ENCODE measurements at places on chromosomes 5 and 9.
A peak's percentile ranks its signal among the peaks of the same experiment; 100 is the strongest.

- H3K36me3 ChIP-seq = peaks cover 15% of the 10 kb centered on the region
- H3K4me1 ChIP-seq = no peaks in the 10 kb centered on the region
- no peaks in the 10 kb centered on the region for H3K27me3 ChIP-seq
- H3K27ac ChIP-seq = no peak overlapping the region
Observed at GRCh38 chr9:96646081-96646991, 8.8 kb downstream of the PRXL2C start.

GRCh38 chr9:93681269-93682154, 105.1 kb downstream of the PHF2 start:
- H3K36me3 ChIP-seq = peaks cover 3% of the 10 kb centered on the region
- H3K4me3 ChIP-seq = no peak overlapping the region
- no peak overlapping the region for H3K27ac ChIP-seq
- peaks cover 2% of the 10 kb centered on the region for H3K27me3 ChIP-seq

DNA sequence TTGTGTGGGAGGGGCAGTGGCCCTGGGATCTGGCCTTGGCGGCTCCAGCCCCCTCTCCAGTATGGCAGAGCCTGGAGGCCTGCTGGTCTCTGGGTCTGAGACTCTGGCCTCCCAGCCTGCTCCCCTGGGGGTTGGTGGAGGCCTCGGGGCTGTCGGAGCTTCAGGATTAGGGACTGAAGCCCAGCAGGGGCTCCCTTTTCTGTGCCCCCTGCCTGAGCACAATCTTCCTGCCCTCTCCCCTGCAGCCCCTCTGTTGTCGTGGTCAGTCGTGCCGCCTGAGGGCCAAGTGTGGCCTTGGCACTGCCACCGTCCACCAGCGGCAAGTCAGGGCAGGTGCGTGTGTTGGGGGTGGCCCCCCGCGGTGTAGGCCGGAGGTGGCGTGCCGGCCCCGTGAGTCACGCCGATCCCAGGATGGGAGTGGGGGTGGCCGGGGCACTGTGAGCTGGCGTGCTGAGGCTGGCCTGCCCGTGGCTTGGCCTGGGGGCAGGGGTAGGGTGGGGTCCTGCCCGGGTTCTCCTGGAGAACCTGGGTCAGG, 53.6 kb downstream of the RXRA start:
- peaks cover 16% of the 10 kb centered on the region for H3K27me3 ChIP-seq
- no peak overlapping the region for H3K4me3 ChIP-seq
- DNase-seq = no peak
- no peak overlapping the region for H3K27ac ChIP-seq
- peaks cover 10% of the 10 kb centered on the region for H3K4me1 ChIP-seq

DNA sequence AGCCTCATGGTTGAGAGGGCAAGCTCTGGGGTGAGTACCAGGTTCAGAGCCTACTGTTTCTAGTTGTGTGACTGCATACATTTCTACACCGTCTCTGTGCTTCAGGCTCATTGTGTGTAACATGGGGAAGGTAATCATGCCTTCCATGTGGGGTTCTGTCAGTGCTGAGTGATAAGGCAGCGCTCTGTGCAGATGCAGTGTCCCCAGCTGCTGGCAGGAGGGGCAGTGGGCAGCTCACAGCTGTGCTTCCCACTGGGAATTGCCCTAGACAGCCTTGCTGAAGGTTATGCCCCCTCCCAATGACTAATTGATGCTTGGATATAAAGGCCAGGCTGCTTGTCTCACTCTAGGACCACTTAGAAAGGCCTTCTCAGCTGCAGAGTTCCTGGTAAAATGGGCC, 121.8 kb upstream of the SAP30L start:
- H3K27ac ChIP-seq = peak overlapping the region; percentile 54
- H3K4me1 ChIP-seq = peaks cover 16% of the 10 kb centered on the region
- H3K36me3 ChIP-seq = peaks cover 9% of the 10 kb centered on the region
- H3K27me3 ChIP-seq = no peaks in the 10 kb centered on the region

GRCh38 chr5:175254155-175254554, 189.8 kb downstream of the DRD1 start:
- H3K27me3 ChIP-seq = peaks cover 2% of the 10 kb centered on the region
- H3K4me1 ChIP-seq = no peaks in the 10 kb centered on the region
- H3K36me3 ChIP-seq = no peaks in the 10 kb centered on the region
- DNase-seq = no peak
- no peak overlapping the region for H3K27ac ChIP-seq

DNA sequence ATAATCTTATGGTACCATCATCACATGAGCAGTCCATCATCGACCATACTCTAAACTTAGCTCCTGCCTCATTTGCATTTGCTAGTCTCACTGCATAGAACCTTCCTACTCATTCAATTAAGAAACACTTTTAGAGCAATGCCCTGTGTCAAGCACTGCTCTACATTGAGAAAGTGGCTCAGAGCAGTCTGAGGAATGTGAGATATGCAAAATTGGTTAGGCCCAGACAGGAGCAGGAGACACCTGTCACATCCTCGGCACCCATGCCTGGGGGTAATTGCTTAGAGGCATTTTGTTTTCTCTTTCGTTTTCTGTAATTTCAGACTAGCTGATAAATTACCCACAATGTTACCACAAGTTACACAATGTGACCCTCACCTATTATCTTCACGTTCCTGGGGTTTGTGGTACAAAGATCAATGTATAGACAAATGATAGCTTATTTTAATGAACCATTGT, 4.9 kb upstream of the RARS1 start:
- H3K4me3 ChIP-seq = no peak overlapping the region
- H3K4me1 ChIP-seq = peaks cover 26% of the 10 kb centered on the region
- H3K27me3 ChIP-seq = peaks cover 3% of the 10 kb centered on the region
- H3K36me3 ChIP-seq = peaks cover 1% of the 10 kb centered on the region
- no peak for DNase-seq
- no peak overlapping the region for H3K27ac ChIP-seq

GRCh38 chr5:170225326-170226128, 7.3 kb upstream of the C5orf58 start:
- peaks cover 2% of the 10 kb centered on the region for H3K27me3 ChIP-seq
- peak overlapping the region; percentile 55 for H3K27ac ChIP-seq
- peak; percentile 62 for DNase-seq
- H3K4me3 ChIP-seq = no peak overlapping the region
- H3K4me1 ChIP-seq = peaks cover 5% of the 10 kb centered on the region

GRCh38 chr5:7808998-7809397, 41.9 kb downstream of the CFAP90 start:
- H3K27me3 ChIP-seq = peaks cover 11% of the 10 kb centered on the region
- peaks cover 7% of the 10 kb centered on the region for H3K4me1 ChIP-seq
- DNase-seq = no peak
- H3K4me3 ChIP-seq = no peak overlapping the region
- no peak overlapping the region for H3K27ac ChIP-seq

GRCh38 chr5:127370631-127371030, 80.0 kb downstream of the MEGF10 start:
- no peak overlapping the region for H3K27ac ChIP-seq
- H3K36me3 ChIP-seq = no peaks in the 10 kb centered on the region
- H3K4me1 ChIP-seq = no peaks in the 10 kb centered on the region
- DNase-seq = no peak
- peaks cover 10% of the 10 kb centered on the region for H3K27me3 ChIP-seq
- H3K4me3 ChIP-seq = no peak overlapping the region

DNA sequence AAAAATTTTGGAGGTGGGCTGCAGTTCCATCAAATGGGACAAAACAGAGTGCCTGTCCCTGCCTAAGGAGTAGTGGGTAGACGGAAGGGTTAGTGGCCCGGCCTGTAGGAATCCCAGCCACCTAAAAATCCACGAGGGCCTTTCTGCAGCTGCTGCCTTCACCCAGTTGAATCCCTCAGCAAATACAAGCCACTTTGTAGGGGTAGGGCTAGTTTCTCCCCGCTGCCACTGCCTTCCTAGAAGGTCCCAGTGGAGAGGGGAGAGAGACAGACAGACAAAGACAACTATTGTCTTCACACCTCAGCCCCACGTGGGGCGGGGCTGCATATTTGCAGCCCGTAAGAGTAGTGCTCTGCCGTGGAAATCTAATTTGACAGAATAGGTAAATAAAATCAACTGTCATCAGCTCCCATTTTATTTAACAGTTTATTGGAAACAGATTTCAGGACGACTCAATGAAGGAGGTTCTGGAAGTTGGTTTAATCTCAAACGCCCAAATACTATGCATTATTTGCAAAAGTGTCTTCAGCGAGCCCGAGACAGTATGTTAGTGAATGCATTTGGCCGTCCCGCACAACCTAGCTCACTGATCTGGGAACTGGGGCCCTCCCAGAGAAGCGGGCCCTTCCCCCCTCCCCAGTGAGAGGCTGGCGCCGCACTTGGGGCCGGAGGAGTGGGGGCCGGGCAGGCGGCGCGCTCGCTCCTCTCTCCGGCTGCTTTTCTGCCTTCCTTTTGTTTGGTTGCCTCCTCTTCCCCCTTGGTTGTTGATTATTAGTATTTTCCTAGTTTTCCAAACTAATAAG, 67.6 kb upstream of the TBCA start:
- no peak for DNase-seq
- H3K4me3 ChIP-seq = no peak overlapping the region
- H3K27ac ChIP-seq = no peak overlapping the region
- peaks cover 9% of the 10 kb centered on the region for H3K4me1 ChIP-seq
- H3K36me3 ChIP-seq = no peaks in the 10 kb centered on the region
- peaks cover 75% of the 10 kb centered on the region for H3K27me3 ChIP-seq

DNA sequence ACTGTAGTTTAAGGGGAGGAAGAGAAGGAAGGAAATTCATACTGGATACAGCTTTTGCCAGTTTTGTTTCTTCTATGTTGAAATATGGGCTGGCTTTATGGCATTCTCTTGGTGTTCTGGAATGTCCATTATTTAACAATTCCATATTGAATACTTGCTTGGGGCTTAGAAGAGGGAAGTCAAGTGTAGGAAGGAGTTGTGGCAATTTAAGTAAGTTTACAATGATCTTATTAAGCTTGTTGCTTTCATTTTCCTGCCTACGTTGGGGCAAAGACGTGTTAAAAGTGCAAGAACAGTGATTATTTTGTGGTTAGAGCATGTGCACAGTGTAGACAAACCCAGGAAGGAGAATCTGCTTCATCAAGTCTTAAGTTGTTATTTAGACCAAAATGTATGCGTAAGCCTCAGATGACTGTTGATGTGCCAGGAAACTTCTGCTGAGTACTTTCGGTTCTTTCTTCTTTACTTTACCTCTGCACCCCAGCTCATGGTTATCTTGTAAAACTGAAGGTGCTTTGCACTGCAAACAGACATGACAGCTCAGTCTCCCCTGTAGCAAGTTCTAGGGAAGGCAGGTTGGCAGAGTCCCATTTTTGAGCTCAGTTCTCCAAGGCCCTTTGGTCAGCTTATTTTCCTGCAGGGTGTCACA, 75.8 kb downstream of the F2RL2 start:
- peaks cover 80% of the 10 kb centered on the region for H3K4me1 ChIP-seq
- peak overlapping the region; percentile 77 for H3K4me3 ChIP-seq
- no peaks in the 10 kb centered on the region for H3K27me3 ChIP-seq
- H3K36me3 ChIP-seq = peaks cover 12% of the 10 kb centered on the region
- DNase-seq = peak; percentile 63

- DNase-seq = no peak
- no peaks in the 10 kb centered on the region for H3K4me1 ChIP-seq
- H3K27ac ChIP-seq = no peak overlapping the region
Observed at GRCh38 chr5:98414938-98415337, 358.5 kb upstream of the RGMB start.

DNA sequence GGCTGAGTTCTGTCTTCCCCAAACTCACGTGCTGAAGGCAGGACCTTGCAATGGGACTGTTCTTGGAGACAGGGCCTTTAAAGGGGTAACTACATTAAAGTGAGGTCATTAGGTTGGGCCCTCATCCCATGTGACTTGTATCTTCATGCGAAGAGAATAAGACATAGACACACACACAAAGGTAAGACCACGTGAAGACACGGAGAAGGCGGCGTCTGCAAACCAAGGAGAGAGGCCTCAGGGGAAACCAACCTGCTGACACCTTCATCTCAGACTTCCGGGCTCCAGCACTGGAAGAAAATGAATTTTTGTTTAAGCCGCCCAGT, 50.7 kb upstream of the KCNMB1 start:
- H3K27me3 ChIP-seq = peaks cover 3% of the 10 kb centered on the region
- no peak overlapping the region for H3K27ac ChIP-seq
- DNase-seq = no peak
- H3K4me1 ChIP-seq = no peaks in the 10 kb centered on the region
- H3K4me3 ChIP-seq = no peak overlapping the region

All from activated T-helper 1 cell treated with anti-CD3 and anti-CD28 coated beads, Interleukin-12 subunit alpha, Interleukin-12 subunit beta, Interleukin-2, Interleukin-4 antibody, amounts not matched to agents 30 ng/mL and 10 ng/mL and 1 ng/mL, durations not matched to agents 14 hours and 24 hours and 36 hours (primary cell).